Kidney epithelial cell (primary cell): ENCODE measurements at places on chromosomes 4 and X.

DNA sequence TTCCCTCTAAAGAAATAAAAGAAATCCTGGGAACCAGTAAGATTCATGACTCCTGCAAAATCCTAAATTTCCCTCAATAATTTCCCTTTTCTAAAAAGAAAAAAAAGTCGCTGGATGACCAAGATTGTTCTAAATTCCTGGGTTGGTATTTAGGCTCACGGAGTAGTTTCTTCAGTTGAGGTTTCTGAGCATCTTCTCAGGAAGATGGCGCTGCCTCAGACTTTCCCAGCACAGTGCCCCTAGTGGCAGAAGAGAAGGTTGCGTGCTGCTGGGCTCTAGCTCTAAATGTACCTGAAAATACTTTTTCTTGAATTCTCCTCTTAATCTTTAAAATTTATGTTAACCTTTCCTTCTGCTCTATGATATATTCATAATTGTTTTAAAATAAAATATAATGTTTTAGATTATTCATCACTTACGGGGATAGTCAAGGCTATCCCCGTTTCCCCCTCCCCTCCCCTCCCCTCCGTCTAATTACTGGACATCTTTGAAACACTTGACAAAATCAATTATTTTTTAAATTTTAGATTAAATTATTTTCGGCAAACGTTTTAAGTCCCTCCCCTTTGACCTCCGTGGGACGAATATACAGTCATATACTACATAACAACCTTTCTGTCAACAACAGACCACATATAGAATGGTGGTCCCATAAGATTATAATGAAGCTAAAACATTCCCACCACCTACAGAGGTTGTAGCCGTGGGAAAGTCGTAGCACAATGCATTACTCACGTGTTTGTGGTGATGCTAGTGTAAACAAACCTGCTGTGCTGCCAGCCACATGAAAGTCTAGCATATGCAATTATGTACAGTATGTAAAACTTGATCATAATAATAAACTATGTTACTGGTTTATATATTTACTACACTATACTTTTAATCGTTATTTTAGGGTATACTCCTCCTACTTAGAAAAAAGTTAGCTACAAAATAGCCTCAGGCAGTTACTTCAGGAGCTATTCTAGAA is 41.0 kb upstream of the GATB start:
- no peak for DNase-seq

GRCh38 chr4:108852691-108853090 is 89.8 kb upstream of the ETNPPL start:
- no peak for DNase-seq

DNA sequence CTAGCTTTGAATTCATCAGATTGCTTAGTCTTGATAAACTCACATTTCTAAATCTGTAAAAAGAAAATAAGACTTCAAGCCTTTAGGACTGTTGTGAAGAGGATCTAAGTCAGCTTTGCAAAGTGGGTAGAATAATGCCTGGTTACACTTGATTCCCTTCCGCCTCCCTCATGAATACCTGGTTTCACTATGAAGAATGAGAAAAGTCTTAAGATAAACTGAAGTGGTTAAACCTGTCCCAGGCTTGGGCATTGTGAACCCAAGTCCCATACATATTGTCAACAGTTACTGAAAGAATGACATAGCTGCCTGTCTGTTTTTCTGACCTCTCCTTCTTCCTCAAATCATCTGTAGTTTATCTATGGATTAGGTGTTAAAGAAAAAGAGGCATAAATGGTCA is 16.7 kb upstream of the GBA3 start:
- DNase-seq: no peak

DNA sequence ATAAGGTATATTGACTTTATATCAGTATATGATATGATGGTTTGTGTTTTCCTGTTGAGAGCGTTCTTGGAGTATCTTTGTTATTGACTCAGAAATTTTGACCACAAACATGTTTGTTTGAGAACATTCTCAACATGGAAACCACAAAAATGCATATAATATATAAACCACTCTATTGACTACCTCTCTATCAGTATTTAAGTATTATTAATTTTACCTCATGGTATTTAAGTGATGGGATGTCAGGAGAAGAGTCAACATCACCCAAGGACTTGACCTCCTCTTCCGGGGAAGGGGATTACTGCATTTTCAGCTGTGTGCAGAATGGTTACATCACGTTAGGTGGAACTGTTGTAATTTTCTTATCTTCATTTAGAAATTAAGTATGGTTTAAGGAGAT is 54.3 kb upstream of the PUDP start:
- DNase-seq: no peak

DNA sequence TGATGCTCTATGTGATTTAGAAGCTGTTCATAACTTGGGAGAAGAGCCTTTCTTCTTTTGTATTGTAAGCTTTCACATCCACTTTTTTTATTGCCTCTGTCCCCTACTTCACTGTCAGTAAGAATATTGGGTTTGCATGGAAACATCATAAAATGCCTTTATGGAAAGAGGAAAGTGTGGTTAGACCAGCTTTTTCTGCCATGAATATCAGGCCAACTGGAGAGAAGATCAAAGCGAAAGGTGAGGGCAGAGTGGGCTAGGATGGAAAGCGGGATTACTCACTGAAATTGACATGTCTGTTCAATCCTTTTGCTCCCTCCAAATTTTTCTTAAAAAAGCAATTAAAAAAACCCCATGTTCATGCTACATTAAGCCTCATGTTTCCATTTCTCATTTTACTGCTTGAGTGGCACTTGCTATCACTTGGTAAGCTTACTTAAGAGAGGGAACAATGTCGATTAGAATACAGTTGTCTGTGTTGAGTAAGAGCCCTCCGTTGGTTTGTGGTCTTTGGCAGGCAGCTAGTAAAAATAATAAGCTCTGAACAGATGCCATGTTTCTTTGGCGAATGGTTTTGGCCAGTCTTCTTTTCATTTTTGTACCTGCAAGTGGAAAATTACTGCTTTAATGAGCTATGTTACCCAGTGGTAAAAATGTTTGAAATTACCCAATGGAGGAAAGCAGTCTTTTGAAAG is 35.9 kb downstream of the SUPT20HL1 start:
- peak; percentile 31 for DNase-seq

- DNase-seq: no peak
These were observed 28.3 kb downstream of the PARM1 start for GRCh38 chr4:74961230-74961629.

- DNase-seq: no peak
These were observed 15.2 kb downstream of the GAB1 start for GRCh38 chr4:143351774-143352451.

DNA sequence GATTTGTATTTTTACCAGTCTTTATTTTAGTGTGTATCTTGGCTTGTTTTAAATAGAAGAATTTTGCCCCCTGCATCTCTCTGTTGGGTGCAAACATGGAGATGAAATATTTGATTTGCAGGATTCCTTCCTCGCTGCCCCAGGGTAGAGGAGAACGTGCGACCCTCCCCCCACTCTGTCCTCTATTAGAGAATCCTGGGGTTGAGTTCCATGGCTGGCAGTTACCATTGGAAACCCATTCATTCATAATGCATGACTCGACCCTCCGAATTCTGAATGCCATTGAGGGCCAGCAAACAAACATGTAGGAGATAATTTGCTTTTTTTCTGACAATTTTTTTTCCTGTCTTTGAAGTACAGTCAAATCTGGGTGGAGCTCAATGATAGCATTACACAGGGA is 53.7 kb downstream of the TRIM2 start:
- DNase-seq: no peak

DNA sequence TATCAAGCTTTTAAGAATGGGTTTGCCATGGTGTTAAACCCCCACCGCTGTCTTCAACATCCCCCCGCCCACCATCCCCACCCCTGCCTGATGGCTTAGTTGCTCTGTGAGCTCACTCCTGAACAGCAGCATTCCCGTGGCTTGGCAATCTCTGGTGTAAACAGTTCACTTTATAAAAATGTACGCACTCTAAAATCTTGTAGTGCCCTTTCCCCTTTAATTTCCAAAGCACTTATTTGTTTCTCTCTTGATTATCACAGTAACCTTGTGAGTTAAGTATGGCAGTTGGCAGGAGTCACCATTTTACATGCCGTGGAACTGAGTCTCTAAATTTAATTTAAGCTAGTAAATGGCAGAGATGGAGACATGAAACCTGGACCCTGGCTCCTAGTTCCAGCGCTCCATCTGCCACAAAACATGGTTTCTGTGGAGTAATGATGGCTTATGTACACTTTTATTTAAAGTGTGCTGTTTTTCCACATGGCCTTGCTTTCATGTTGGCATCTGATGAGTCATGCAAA is 123.1 kb downstream of the AFF1 start:
- no peak for DNase-seq

GRCh38 chrX:123756320-123756719 is 23.5 kb upstream of the THOC2 start:
- no peak for DNase-seq

DNA sequence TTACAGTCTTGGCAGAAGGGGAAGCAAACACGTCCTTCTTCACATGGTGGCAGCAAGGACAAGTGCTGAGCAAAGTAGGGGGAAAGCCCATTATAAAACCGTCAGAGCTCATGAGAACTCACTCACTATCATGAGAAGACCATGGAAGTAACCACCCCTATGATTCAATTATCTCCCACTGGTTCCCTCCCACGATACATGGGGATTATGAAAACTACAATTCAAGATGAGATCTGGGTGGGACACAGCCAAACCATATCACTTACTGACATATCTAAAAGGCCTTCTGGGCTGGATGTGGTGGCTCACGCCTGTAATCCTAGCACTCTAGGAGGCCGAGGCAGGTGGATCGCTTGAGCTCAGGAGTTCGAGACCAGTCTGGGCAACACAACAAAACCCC is 117.1 kb upstream of the USP9X start:
- DNase-seq: no peak

GRCh38 chrX:135112096-135112729 is 8.1 kb downstream of the ETDB start:
- DNase-seq: no peak

DNA sequence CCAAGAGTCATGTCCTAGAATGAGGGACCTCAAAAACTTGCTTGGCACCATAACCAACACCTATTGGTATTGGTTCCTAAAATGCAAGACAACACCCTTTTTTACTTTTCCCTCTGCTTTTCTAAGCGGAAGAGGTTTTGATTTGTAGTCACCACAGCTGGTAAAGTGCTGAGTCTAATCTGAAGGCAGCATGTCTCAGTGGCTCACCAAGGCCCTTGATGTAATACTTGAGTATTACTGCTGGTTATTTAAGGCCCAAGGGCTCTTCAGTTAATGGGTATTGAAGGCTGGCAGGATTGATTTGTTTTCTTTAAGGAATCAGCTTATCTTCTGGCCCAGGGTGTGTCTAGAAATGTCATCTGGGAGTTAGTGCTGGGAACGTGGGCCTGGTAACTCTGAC is 735.1 kb downstream of the GLUD2 start:
- no peak for DNase-seq

DNA sequence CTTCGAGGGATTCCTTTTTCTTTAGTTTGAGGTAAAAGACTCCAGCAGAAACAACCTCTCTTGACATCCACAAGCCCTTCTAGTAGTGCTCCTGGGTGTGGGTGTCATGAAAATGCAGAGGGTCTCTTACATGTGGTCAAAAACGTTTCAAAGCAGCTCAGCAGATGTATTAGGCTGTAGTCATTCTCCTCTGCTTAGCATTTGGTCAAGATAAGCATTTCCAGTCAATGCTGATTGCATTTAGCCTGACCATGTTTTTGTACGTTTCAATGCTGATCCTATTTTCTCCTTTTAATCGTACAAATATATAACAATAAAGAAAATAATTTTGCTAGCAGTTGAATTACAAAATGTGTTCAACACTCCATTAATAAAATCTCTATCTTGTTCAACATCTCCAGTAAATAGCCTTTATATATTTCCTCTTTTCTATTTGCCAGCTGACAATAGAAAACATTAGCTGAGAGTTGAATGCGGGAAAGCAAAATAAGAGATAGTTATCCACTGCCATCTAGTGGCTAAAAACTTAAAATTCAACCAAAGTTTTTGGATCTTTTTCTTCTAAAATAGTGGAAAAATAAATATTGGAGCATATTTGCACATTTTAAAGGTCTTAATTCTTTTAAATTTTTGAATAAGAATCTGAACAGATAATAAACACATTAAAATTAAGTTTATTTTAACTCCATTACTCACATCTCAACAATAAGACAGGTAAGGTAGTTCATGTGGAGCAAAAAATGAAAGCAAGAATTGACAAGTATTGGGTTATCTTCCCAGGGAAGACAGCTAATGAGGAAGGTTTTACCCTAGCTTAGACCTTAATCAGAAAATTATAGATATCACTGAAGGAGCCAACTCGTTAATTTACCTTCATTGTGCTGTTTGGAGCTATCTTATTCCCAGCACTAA is 15.2 kb upstream of the PACRGL start:
- DNase-seq: no peak

DNA sequence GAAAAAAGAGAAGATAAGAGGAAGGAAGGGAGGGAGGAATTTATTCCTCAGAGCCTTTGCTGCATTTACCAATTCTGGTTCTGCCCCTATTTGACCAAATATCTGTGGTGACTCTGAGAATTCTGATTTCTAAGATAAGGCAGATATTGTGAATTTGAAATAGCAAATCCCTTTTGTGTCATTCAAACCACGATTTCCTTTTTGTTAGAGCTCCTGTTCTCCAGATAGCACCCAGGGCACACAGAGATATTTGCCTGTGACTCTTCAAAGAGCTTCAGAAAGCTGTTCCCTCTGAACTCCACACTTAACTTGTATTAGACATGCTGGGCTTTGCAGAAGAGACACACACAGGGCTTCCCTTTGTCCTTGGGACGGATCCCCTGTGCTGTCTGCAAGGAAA is 272.2 kb downstream of the DHRSX start:
- no peak for DNase-seq

GRCh38 chr4:142405695-142406498 is 440.2 kb downstream of the INPP4B start:
- no peak for DNase-seq

DNA sequence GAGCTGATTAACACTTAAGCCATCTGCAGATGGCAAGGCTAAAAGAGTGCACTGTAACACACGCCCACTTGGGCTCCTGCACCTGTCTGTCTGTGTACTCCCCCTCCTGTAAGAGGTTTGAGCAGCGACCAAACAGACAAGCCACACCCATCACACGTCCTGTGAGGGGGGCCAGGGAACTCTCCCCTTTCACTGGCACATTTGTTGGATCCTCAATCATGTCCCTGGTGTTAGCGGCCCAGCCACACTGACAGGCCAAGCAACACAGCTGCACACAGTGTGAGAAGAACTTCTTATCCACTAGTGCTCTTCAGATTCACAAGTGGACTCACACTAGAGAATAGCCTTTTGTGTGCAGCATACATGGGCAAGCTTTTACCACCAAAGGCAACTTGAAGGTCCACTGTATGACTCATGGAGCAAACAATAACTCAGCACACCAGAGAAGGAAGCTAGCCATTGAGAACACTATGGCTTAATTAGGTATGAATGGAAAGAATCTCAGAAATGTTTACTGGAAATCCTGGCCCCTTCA is 29.1 kb upstream of the UTP14A start:
- peak; percentile 31 for DNase-seq

- DNase-seq: no peak
These were observed at the start of gene BMX for GRCh38 chrX:15500497-15500966. Gene BMX, plus strand, starts transcription at chrX:15500807. Its CDS starts 7,547 bp downstream, at chrX:15508354.

- DNase-seq: no peak
These were observed 181.2 kb downstream of the AFF2 start for GRCh38 chrX:148681605-148682004.

GRCh38 chr4:999882-1000425 is 6.8 kb upstream of the SLC26A1 start:
- DNase-seq: no peak

- DNase-seq: no peak
These were observed 88.6 kb upstream of the MAML3 start for GRCh38 chr4:140242357-140243277.
